ENCODE measurements at places on chromosomes 12 and 14.
A peak's percentile ranks its signal among the peaks of the same experiment; 100 is the strongest.

GRCh38 chr12:75481013-75481705 lies 604 bp downstream of the GLIPR1 start:
- peak; percentile 19 for DNase-seq

DNA sequence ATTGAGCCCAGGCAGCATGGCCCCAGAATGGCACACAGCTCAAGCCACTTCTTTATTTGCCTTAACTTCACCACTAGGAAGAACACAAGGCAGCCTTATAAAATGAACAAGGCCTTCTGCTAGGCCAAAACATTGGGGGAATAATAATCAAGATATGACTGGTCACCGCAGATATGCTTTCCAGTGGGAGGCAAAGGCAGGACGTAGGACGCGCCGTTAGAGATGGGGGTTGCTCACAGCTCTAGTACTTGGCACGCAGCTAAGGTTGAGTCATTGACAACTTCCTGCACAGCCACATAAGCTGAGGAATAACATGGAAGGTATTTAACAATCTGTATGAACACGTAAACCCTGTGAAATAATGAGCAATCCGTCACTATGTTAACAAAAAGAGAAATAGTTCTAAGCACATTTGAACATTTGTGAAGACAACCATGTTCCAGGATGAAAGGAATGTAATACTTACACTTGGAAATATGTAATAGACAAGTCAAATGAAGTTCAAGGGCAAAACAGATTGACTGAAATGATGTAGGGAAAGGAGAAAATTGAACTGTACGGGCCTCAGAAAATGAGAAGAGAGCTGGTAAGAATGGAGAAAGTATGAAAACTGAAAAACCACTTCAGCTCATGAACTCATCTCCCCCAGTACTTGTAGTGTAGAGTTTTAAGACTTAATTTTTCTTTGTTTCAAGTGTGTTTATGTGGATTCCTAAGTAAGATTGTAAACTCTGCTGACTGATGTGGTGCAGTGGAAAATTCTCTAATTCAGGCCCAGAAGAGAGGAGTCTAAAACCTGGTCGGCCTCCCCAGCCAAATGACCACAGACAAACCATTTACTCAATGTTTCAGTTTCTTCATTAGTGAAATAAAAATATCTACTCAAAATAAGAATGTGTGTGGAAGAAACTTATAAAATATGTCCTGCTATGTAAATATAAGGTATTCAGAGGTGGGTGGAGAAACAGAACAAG lies 59.3 kb upstream of the CCDC91 start:
- peak; percentile 98 for DNase-seq

GRCh38 chr12:29710104-29710503 lies 73.6 kb downstream of the TMTC1 start:
- DNase-seq, result no peak

- no peak for DNase-seq
Measured at GRCh38 chr12:123743002-123743401, 19.1 kb upstream of the DNAH10 start.

DNA sequence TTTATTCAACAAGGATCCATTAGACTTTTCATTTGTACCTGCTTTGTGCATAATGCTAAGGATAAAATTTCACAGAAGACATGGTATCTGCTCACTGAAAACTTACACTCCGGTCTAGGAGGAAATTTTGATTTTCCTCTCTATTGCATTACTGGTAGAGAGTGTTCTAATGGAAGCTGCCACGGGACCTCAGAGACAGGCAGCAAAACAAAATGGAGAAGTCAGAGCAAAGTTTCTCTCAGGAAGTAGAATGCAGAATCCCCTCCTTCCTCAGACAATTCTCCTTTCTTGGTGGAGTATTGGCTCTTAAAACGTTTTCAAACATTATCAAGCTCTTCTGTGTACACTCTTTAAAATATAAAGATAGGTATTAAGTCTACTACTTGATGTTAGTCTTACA lies 12.3 kb downstream of the CLEC2B start:
- DNase-seq, result no peak

- no peak for DNase-seq
Measured at GRCh38 chr14:102049258-102050025, 37.4 kb downstream of the HSP90AA1 start.

DNA sequence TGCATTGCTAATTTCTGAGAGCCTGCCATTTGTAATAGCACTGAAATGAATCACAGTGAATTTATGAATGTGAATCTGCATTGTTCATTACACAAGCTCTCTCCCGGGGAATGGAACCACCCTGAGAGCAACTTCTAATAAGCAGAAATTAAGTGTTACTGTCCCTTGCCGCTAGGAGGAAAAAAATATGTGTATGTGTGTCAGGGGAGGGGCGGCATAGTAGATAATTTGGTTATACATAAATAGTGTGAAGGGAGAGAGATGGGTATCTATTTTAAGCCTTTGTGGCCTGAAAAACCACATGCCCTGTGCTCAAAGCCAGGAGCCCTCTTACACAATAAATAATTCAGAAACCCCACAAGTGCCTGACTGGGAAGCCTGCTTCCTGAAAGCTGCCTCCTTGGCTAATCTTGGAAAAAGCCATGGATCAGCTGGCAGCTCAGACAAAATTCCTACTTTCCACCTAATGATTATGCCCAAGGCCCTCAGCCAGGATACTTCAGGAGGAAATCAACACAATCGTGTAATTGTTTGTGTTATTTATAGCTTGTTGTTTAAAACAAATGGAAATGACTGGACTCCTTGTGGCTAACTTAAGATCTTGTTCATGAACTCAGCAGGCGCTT lies 366.2 kb upstream of the KITLG start:
- no peak for DNase-seq

- no peak for DNase-seq
Measured at GRCh38 chr14:56703947-56704346, 106.3 kb downstream of the OTX2 start.
